ENCODE measurements at places on chromosomes 1 and 21.
A peak's percentile ranks its signal among the peaks of the same experiment; 100 is the strongest.

DNA sequence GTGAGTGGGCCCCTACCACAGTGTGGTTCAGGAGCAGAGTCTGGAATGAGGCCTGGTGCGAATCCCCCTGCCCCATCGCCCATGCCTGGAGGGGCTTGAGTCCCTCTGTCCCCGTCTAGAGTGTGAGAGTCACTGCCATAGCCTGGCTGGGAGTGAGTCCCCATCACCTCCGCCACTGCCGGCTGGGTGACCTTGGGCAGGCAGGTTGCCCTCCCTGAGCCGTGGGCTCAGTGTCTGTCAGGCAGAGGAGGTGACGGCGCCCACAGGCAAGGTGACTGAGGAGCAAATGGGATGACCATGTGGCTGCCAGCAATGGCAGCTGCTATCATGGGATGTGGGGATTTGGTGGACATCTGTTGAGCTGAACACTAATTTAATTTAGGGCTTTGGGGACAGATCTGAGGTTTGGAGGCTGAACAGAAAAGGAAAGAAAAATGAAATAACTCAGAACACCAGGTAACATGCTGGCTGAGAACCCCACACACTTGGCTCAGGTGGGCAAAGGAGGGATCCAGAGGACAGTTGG lies 38.1 kb upstream of the GPR153 start:
- no peak for DNase-seq

GRCh38 chr1:101843160-101843559 lies 153.6 kb downstream of the OLFM3 start:
- no peak for DNase-seq

- DNase-seq, result no peak
These were observed 217.3 kb upstream of the FGGY start for GRCh38 chr1:59079434-59080140.

DNA sequence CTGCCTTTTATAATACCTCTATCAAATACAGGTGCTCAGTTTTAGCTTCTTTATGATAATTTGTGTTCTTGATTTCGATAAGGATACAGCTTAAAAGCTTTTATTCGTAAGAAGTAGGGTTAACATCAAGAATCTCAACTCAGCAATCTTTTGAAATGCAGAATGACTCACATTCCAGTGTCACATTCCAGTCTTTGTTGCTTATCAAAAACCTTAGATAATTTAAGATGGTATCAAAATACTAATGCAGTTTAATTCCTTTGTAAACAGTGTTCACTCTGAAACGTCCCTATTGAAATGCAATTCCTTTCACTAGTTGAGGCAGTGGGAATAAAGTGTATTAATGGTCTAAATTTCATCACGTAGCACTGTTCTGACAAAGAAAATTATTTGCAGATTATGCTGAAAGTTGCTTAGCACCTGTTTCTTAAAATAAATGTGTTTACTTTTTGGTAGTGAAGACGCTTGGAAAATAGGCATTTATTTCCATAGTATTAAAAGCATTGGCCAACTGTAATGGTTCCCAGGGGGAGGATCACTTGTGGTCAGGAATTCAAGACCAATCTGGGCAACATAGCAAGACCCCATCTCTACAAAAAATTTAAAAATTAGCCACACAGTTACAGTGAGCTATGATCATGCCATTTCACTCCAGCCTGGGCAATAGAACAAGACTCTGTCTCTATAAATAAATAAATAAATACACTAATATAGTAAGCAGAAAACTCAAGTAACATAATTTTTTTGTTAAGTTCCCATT lies 10.1 kb upstream of the CNN3 start:
- DNase-seq, result no peak

GRCh38 chr1:144551543-144552424 lies 40.9 kb upstream of the PPIAL4F start:
- peak; percentile 72 for DNase-seq

GRCh38 chr1:232986527-232986922 lies 36.1 kb downstream of the NTPCR start:
- DNase-seq, result no peak

GRCh38 chr1:175498002-175498401 lies 245.4 kb downstream of the TNR start:
- DNase-seq, result no peak

GRCh38 chr1:60359431-60359830 lies 285.9 kb upstream of the C1orf87 start:
- no peak for DNase-seq

DNA sequence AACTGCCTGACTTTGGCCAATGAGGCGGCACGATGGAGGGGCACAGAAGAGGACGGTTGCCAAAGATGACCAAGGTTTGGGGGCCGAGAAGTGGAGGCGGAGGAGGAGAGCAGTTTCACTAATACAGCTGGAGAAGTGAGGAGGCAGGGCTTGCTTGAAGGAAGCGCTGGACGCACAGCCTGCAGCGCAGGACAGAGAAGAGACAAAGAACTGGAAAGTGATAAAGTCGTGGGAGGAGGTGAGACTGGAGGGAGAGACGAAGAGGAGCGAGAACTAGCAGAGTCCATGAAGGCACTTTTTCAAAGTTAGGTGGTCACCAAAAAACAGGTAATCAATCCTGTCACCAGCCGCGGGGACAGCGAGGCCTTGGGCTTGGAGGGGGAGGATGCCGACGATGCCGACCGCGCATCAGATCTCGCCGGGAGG lies 771 bp downstream of the PACC1 start:
- no peak for DNase-seq

GRCh38 chr1:51829058-51829457 lies 49.5 kb downstream of the NRDC start:
- DNase-seq, result no peak

DNA sequence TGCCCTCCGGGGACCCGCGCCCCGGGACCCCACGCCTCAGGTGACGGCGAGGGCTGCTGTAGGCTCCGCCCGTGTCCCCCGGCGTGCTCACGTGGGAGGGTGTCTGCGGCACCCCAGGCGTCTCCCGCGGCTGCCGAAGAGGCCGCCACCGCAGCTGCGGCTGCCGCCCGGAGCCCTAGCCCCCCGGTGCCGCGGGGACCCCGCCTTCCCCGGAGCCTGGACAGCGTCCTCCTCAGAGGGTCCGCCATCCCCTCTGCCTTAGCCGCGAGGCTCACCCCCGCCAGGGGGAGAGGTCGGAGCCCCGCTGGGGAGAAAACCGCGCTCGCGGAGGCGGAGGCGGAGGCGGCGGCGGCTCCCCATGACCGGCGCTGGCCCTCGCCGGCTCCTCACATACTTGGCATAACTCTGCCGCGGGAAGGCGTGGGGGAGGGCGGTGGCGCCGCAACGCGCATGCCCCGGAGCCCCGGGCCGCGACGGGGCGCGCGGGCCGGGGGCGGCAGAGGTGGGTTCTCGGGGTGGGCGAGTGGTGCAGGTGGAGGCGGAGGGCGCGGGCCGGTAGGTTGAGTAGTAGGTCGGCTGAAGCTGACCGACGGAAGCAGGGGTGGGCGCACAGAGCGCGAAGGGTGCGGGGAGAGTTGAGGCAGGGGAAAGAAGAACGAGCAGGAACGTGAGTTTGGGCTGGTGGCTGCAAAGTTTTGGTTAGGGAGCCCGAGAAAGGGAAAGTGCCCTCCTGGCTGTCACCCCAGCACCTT lies 700 bp upstream of the SYDE2 start:
- peak; percentile 60 for DNase-seq

DNA sequence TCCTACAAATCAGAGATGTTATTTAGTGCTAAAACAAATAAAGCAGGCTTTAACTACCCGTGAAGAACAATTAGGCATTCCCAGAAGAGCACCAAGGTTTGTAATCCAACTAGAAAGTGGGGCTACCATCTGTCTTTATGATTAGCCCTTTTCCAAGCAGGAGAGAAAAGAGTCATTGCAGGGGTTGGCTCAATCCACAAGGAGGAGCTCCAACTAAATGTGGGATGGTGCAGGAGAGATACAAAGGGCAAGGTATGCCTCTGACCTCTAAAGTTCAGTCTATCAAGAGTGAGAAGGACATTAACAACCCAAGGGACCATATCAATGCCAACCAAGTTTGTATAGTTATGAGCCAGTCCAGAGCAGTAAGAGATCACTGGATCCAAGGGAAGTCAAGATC lies 382.7 kb upstream of the DUSP10 start:
- DNase-seq, result no peak

- DNase-seq, result no peak
These were observed 50.2 kb downstream of the AZIN2 start for GRCh38 chr1:33131191-33131590.

GRCh38 chr1:89557956-89558355 lies 33.3 kb downstream of the LRRC8B start:
- peak; percentile 3 for DNase-seq

GRCh38 chr1:24417681-24418080 lies 2.1 kb downstream of the NIPAL3 start:
- DNase-seq, result no peak

DNA sequence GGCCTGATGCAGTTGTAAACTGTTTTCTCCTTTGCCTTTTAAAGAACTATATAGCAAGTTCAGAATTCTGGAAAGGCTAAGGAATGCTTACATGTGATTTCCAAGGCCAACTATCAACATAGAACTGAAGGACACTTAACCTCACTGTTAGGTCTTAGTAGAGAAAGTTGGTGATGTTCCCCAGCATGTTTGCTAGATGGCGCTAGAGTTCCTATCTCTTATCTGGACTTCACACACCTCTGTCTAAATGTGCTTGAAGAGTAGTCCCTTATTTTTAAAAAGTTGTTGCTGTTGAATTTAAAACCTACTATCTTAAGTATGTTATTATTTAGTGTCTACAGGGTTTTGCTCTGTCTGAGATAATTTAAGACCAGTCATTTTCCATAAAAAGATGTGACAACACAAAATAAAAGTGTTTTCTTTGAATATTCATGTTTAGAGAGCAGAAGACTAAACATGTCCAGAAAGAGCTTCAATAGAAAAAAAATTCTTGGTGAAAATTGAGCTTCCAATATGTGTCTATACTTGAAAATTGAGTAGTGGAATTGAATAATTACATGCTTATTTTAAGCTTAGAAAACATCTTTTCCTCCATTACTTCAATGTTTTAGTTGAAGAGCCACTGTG lies 237.3 kb downstream of the S1PR1 start:
- DNase-seq, result no peak

DNA sequence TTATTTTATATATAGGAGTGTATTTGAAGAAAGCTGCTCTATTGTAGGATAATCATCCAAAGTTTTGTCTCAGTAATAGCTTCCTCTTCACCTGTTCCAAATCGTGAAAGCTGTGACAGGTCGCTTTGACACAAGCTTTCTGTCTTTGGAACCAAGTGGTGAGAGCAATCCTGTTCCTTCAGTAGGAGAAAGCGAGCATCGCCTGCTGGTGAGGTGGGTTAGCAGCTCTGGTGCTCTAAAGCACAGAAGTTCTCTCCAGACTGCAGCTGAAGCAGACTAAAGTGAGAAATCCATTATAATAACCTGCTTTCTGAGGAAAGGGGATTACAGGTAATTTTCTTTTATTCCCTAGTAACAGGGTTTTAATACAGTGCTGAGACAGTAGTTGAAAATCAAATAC lies 803.8 kb downstream of the ADGRL2 start:
- DNase-seq, result no peak
